ENCODE measurements at places on chromosomes 12 and 14.

- no peak for DNase-seq
Observed at GRCh38 chr14:90969531-90970166, 90.8 kb downstream of the RPS6KA5 start.

GRCh38 chr12:71771069-71771468, 16.4 kb downstream of the RAB21 start:
- DNase-seq = no peak

- DNase-seq = no peak
Observed at GRCh38 chr12:29346769-29347421, 34.1 kb downstream of the ERGIC2 start.

DNA sequence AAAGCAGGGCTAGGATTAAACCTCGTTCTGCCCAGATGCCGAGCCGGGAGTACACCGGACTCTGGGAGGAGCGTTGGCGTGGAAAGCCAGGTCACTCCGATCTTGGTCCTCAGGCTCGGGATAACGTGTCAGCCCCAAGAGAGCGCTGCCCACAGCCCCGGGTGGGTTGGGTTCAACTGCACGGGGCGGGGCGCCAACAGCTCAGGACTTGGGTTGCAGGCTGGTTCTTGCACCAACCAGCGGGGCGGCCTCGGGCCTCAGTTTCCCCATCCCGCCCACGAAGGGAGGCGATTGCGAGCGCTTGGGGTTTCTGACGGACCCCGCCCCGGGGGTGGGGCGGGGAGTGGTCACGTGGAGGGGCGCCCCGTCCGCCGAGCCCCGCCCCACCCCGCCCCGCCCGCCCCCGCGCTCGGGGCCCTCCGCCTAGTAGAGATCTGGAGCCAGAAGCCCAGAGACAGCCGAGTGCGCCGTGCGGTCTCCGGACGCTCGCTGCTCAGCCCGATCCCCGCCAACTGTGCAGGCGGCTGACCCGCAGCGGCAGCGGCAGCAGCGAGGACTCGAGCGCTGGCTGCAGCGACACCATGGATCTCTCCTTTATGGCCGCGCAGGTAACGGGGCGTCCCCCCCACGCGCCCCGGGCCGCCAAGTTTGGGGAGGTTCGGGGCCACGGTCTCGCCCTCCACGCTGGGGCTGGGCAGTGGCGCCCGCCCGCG, at the start of gene C14orf132:
C14orf132 (plus strand) TSS at position 443 of the 713 bp plus-strand sequence; CDS start at position 582, 139 bp downstream.
- DNase-seq = peak; percentile 53

GRCh38 chr12:5522432-5523335, 90.8 kb downstream of the NTF3 start:
- DNase-seq = no peak

GRCh38 chr12:62319058-62319457, 58.9 kb downstream of the USP15 start:
- no peak for DNase-seq

GRCh38 chr12:41365653-41366171, 177.6 kb downstream of the PDZRN4 start:
- no peak for DNase-seq

DNA sequence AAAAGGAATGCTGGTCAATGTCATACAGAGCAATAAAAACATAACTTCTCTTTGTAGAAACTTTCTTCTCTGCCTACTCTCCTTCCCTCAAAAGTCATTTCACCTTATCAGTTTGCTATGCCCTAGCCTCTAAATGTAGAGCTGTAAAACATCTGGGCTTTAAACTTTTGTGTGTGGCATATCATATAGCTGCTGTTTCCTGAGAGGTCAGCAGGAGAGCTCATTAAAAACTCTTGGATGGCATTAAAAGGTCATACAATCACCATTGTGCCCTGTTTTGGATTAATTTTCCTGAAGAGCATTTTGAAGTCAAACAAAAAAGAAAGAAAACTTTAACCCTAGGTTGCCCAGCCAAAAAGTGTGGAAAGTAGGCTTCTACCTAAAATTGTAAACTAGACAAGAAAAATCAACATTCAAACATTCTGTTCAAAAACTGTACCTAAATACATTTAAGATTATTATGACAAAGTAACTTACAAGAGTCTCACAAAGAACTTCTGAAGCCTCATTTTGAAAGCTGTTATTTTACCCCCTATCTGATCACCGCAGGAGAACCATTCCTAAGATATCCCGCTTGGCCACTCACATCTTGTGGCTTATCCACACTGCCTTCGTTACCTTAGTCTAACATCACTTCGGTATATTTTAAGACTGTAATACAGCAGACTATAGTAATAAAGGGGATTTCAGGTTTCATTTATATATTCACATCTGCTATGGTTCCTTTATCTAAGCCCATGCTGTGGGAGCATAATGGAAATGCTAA, 38.1 kb downstream of the TXNDC16 start:
- DNase-seq = no peak

DNA sequence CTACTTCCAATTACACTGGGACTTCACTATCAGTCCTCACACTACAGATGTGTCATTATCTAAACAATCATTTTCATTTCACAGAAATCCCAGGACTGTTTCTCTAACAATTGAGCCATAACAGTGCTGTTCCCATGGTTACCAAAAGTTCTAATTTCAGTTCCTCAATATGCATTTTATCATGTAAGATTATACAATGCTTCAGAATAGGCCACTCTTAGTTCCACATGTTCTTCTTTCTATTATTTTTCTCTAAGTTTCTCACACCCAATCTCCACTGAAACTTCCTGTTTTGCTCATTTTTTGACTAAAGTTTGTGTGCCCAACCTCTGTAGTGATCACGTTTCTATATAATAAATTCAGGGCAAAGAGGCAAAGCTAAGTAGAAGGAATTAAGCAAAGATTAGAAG, 185.8 kb downstream of the DUSP6 start:
- no peak for DNase-seq

GRCh38 chr12:1502831-1503230, 91.5 kb downstream of the FBXL14 start:
- no peak for DNase-seq

GRCh38 chr14:43687921-43688320, 819.2 kb downstream of the FSCB start:
- no peak for DNase-seq

GRCh38 chr12:86264451-86265328, 8.5 kb upstream of the MGAT4C start:
- no peak for DNase-seq

- no peak for DNase-seq
Observed at GRCh38 chr12:13038491-13039161, 5.6 kb upstream of the FAM234B start.

DNA sequence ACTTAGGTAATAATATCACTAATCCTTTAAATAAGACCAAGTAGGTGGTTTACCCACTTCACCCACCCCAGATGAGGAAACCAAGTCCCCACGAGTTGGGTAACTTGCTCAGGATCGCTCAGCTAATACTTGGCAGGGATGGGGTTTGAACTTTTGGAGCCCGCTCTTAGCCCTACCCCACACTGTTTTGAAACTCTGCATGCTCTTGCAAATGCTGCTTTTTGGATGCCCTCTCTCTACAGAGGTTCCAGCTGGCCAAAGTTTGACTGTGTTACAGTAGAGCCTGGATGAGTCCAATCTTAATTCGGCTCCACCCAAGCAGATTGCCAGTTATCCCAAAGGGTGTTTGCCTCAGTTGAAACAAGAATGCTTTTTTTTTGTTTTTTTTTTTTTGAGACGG, 6.8 kb downstream of the PLEKHG3 start:
- no peak for DNase-seq

GRCh38 chr12:111033281-111034082, 113.1 kb upstream of the MYL2 start:
- no peak for DNase-seq

- no peak for DNase-seq
Observed at GRCh38 chr12:117097159-117097558, 2.1 kb downstream of the TESC start.

- no peak for DNase-seq
Observed at GRCh38 chr12:110157539-110157938, 33.4 kb downstream of the IFT81 start.

- DNase-seq = no peak
Observed at GRCh38 chr12:120247183-120247582, 18.3 kb downstream of the PXN start.

DNA sequence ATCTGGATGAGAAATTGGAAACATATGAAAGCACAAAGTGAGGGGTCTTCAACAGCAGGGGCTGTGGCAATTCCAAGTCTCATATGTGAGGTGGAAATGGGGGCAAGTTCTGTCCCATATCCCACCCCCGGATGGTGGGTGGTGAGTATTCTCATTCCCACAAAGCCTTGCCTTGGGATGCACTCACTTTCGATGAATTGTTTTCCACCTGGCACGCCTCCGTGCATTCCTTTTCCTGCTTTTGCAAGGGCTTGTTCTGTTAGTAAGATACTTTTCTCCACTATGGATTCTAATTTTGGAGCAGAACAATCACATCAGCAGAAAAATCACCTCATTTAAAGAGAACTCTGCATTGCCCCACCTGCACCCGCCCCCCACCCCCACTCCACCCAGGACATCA, 3.1 kb downstream of the LACRT start:
- no peak for DNase-seq

GRCh38 chr12:94748726-94749421, 98.5 kb upstream of the TMCC3 start:
- no peak for DNase-seq

GRCh38 chr12:66541426-66541825, 137.4 kb downstream of the GRIP1 start:
- no peak for DNase-seq

- no peak for DNase-seq
Observed at GRCh38 chr14:35326375-35326774, 34.2 kb downstream of the PSMA6 start.

DNA sequence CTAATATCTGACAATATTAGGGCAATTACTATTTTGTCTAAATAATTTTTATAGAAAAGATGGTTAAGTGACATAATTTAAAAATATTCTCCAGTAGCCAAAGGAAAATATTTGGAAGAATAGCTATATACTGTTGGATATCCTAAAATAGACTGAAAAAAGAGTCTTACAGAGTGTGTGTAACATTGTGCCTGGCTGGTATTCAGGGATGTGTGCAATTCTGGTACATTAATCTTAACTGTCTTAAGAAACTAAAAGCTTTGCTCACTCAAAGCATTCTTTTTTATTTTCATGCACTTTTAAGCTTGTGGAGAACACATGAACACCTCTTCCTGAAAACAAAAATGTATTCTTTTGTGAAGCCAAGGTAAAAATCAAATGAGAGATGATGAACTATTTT, 10.1 kb upstream of the NR2C1 start:
- no peak for DNase-seq

DNA sequence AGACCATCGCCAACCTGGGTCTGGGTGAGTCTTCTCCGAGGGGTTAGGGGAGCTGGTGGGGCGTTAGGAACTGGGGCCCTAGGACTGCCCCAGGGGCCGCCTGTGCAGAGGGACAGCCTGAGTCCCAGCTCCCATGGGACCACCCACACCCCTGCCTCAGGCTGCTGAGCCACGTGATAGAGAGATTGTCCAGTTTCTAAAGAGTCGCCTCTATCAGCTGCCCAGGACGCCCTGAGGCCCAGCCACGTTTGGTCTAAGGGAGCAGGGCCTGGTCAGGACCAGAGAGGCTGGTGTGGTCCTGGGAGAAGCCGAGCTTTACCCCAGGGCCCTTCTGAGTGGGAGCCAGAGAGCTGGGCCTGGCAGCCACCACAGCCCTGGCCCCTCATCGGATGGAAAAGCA, 107.1 kb downstream of the LGMN start:
- DNase-seq = no peak

DNA sequence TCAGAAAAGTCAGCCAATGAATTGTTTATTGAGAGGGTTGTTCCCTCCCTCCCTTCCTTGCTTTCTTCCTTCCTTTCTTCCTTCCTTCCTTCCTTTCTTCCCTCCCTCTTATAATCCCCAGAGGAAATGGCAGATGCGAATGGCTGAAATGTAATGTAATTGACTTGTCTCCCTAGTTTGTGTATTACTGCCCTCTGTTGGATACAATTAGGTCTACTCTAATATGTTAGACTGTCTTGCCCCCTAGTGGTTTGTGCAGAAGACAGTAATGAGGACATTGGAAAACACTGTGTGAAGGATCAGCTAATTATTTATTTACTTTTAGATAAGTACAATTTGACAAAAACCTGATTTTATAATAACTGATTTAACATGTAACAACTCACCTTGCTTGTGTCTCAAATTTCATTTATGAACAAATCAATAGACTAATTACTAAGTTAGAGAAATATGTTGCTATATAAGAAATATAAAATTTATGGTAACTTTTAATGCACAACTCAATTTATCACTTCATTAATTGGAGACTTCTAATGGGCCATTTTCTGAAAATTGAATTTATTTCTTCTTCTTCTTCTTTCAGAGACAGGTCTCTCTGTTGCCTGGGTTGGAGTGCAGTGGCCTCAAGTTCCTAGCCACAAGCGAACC, 229.8 kb upstream of the LRIG3 start:
- no peak for DNase-seq

DNA sequence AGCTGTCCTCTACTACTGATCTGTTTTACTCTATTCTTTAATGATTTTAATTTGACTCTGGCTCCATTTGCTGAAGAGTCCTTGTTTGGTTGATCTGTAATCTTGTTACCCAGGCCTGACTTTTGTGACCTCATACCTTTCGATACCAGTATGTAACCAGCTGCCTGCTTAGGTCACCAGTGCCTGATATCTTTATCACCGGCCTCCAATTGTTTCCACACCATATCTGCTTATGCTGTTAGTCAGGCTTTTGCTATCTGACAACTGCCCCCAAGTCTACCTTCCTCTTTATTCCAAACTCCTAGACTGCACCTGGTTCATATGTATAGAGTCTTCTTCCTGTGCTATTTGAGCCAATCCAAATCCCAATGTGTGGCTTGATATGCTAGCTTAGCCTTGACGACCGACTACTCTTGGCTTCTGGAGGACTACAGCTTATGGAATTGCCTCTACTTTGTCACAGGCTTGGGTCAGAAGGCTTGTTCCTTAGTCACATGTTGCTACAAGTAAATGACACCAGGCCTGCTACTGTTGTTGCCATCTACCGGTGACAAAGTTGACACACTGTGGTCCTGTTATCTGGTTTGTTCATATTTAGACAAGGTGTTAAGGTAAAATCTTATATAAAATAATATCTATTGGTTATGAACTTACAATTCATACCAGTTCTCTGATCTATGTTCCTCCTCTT, 193.9 kb downstream of the TRHDE start:
- no peak for DNase-seq

DNA sequence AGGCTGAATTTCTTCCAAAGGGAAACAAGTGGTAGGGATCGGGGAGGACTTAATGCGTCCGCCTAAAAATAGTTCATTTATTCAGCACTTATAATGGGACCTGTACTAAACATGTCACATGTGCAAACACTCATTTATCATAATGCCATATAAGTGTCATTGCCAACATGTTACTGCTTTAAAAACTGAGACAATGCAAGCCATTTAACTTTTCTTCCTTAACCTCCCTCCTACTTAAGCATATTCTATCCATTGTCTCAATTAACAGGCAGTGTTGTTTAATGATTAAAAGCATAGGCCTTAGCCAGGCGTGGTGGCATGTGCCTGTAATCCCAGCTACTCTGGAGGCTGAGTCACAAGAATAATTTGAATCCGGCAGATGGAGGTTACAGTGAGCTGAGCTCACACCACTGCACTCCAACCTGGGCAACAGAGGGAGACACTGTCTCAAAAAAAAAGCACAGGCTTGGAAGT, 13.5 kb upstream of the SCFD1 start:
- DNase-seq = no peak

- no peak for DNase-seq
Observed at GRCh38 chr12:70652451-70652850, 15.2 kb upstream of the PTPRB start.

All from activated CD4-positive, alpha-beta T cell treated with anti-CD3 and anti-CD28 coated beads for 24 hours (primary cell).